Left hindlimb (tissue), 1 donor: ENCODE measurements at places on chromosomes 3 and 15.

DNA sequence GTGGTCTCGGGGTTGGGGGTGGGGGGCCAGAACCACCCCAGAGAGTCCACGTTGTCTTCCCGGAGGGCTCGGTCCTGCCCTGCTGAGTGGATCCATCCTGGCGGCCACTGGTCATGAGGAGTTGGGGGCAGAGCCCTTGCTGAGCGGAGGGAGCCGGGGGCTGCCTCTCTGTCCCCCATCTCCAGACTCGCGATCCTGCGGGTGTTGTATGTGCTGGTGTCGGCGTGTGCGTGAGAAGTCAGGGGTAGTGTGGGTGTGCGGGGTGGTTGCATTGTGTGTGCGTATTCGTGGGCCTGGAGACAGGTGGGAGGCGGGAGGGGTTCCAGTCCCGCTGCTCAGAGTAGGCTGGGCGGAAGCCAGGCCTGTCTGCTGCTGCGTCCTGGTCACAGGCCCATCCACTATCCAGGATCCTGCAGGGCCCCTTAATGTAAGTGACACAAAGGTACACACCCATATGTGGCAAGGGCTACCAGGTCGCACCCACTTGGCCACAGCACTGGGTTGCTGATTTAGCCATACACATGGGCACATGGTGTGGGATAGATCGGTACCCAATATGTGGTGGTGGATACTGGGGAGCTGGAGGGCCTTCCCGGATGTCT lies 30.7 kb downstream of the NBEAL2 start:
- DNase-seq: no peak

DNA sequence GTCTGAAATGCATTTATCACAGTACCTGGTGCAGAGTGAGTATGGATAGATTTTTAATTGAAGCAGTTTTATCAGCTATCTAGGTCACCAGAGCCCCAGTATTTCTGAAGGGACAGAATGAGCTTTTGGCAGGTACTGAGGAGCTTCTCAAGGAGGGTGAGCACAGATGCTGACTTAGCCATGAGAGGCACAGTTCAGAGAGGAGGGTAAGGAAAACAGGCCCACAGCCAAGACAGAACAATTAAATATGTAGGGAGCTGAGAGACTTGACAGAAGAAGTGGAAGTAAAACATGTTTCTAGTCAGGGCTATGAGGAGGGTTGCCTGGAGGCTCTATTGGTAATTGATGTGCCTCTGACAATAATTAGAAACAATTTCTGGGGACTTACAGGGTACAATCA lies 20.1 kb downstream of the ZNF80 start:
- no peak for DNase-seq

- DNase-seq: no peak
These were observed 24.1 kb downstream of the TMEM40 start for GRCh38 chr3:12734960-12735359.

DNA sequence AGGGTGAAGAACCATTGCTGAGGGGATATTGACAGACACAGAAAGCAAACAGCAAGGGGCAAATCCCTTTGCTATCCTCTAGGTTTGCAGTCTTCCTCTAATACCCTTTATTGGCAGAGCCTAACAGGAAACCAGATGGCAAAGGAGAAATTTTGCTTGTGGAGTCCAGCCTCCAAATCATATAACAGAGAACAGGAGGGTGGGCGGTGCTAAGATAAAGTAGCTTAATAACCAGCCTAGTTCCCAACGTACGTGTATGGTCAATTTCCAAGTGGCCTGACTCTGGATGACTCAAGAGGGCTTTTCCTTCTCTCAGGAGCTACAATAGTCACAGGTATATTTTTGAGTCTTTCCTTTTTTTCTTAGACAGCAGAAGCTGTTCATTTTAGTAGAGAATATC lies 404.5 kb downstream of the PDCD6IP start:
- no peak for DNase-seq

GRCh38 chr3:52220380-52221026 lies 4.9 kb downstream of the TLR9 start:
- DNase-seq: peak; percentile 85

DNA sequence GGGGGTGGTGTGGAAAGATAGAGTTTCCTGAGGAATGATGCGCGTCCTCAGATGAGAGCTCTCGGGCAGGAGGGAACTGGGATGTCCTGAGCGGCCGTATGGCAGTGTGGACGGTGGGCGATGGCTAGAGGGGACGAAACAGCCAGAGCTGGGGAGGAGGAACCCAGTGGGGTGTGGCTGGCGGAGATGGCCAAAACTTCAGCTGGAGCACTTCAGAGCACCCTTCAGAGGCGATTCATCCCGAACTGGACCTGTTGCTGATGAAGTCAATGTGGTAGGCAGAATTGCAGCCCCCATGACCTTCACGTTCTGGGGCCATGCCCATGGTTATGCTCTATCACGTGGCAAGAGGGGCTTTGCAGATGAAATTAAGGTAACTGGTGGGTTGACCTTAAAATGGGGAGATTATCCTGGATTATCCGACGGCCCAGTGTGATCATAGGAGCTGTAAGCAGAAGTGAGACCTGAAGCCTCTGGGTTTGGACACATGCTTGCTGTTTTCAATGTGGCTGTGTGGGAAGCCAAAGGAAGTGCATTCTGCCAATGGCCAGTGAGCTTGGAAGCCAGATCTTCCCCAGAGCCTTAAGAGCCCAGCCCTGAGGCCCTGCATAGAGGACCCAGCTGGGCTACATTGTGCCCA lies 52.3 kb downstream of the ATP1B3 start:
- DNase-seq: no peak

DNA sequence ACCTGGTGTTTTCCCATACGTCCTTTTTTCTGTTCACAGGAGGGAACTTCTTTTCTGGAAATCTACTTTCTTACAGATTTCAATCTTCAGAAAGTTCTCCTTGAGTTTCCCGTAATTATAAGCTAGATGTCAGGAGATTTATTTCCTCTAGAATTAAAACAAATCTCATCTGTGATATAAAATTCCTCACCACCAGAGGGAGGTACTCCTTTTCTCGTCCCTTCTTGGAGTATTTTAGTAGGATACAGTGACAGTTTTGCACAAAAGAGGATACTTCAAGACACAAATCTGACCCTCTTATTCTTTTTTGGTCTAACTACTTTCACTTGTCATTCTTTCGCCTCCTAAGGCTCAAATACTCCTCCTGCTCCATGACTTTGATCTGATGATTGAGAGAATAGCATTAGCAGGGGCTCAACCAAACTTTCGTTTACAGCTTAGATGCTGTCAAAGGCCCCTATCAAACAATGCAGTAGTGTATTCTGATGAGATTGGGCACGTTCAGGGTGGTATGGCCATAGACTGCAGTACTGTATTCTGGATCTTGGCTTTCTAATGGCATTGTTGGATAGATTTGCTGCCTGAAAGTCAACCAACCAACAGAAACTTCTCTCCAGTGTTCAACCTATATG lies 38.0 kb downstream of the TMEM41A start:
- no peak for DNase-seq

- DNase-seq: no peak
These were observed 4.9 kb upstream of the CHRNA3 start for GRCh38 chr15:78625606-78626280.

DNA sequence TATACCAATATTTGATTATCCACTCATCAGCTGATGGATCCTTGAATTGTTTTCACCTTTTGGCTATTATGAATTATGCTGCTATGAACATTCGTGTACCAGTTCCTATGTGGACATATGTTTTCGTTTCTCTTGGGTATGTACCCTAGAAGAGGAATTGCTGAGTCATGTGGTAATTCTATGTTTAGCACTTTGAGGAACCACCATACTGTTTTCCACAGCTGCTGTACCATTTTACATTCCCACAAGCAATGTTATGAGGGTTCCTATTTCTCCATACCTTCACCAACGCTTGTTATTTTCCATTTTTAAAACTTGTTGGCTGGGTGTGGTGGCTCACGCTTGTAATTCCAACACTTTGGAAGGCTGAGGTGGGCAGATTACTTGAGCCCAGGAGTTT lies 62.9 kb downstream of the RPLP1 start:
- no peak for DNase-seq

- peak; percentile 25 for DNase-seq
These were observed 5.7 kb downstream of the IFRD2 start for GRCh38 chr3:50286322-50287227.
